ENCODE measurements at places on chromosomes 16 and 17. TPM values are rescaled to one million over a fixed set of nuclear protein-coding genes. Genes with fewer than 3 reads are reported as not detected.

DNA sequence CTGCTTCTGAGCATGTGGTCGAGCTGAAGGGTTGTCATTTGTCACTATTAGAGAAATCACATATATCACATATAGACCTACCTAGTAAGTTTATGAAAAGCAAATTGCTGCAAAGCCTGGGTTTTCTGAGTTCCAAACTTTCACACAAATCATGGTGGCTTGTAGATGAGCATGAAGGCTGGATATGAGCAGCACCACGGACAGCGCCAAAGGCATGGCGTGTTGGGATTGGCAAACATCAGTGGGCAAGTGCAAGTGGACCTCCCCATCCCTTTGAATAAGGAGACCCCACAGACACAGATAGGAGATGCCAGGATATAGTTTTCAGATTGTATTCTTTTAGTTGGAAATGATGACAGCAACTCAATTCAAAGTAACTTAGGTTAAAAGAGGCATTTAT, 77.6 kb upstream of the CACNG3 start:
- no peak for DNase-seq

DNA sequence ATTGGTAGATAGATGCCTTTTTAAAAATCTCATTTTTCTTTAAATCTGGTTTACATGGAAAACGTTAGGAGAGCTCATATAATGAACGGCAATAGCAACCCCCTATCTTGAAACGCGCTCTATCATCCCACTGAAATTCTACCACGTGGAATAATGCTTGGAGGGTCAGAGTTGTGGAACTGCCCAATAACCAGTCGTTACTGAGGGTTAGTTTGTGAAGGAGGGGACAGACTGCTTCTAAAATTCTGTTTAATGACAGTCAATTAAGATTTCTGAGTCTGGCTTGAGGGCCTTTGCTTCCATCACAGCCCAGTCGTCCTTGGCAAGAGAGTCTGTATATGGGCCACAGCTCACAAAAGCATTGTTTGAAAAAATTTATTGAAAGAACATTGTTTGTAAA, 482 bp downstream of the IRF8 start:
- DNase-seq = no peak

- no peak for DNase-seq
Measured at GRCh38 chr17:56897646-56898424, 16.0 kb downstream of the TRIM25 start.

DNA sequence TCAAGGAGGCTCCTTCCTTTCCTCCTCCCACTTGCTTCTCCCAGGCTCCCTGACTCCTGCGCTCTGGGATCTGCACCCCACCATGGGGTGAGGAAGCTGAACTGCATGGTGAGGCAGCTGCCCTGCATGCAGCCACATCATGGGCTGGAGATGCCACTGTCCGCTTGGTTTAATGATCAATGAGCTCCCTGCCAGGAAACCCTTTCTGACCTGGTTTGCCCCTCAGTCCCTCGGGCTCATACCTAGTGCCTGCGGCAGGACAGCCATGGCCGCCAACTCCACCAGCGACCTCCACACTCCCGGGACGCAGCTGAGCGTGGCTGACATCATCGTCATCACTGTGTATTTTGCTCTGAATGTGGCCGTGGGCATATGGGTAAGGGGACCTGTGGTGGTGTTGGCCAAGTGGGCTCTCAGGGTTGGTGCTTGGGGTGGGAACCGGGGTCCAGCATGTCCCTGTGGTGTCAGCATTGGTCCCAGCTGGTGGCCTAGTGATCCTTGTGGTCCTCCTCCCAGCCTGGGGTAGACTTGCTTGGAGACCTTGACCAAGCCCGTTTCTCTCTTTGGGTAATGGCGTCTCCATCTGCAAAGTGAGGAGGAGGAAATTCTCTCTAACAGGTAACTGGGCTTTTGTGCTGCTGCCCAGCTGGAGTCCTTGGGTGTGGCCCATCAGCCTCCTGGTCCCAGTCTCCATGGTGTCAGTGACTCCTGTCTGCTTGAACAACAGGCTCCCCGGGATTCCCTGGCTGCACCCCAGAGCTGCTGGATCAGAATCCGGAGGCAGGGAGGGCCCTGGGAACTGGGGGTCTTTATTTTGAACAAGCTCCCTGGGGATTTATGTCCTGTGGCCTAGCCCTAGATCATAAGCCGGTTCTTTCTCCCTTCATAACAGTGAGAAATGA, at the start of gene SLC5A10:
Gene SLC5A10 (plus strand): TSS at position 225 of the 902 bp plus-strand sequence. CDS start 41 bp downstream, at position 266.
- no peak for DNase-seq

- DNase-seq = no peak
Measured at GRCh38 chr16:25199457-25199856, 17.3 kb upstream of the AQP8 start.

DNA sequence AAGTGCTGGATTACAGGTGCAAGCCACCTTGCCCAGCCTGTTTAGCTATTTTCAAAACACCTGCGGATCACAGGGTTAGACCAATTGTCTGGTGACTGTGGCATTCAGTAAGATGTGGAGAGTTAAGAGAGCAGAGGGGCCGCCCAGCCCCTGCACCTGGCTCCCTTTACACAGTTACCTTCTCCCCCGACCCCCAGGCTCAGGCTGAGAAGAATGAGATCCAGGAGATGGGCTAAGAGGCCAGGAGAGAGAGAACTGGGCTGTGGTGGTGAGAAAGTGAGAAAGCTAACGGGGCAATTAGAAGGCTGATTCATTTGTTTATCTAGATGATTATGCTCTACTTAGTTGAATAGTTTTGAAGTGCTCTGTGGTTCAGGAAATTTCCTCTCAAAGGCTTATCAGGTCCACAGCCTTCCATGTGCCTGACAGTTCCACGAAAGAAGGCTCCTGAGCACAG, 67.8 kb upstream of the AXIN2 start:
- no peak for DNase-seq

DNA sequence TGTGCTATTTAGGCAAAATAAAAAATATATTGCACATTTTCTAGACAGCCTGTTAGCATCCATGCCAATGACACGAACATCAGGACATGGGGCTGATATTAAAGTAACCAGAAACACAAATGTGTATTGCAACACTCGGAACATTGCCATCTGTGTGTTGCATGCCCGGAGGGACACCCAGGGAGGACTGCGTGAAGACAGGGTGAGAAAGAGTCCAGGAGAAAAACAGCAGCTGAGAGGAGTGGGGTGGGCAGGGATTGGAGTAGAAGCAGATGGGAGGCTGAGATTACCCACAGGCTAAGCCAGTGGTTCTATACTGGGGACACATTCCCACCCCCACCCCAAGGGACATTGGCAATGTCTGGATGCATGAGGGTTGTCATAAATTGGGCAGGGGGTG, 114.8 kb downstream of the GRIN2A start:
- DNase-seq = no peak

- DNase-seq = no peak
Measured at GRCh38 chr17:63735691-63736090, 5.9 kb downstream of the STRADA start.

GRCh38 chr17:65334406-65334805, 197.2 kb downstream of the RGS9 start:
- DNase-seq = no peak

DNA sequence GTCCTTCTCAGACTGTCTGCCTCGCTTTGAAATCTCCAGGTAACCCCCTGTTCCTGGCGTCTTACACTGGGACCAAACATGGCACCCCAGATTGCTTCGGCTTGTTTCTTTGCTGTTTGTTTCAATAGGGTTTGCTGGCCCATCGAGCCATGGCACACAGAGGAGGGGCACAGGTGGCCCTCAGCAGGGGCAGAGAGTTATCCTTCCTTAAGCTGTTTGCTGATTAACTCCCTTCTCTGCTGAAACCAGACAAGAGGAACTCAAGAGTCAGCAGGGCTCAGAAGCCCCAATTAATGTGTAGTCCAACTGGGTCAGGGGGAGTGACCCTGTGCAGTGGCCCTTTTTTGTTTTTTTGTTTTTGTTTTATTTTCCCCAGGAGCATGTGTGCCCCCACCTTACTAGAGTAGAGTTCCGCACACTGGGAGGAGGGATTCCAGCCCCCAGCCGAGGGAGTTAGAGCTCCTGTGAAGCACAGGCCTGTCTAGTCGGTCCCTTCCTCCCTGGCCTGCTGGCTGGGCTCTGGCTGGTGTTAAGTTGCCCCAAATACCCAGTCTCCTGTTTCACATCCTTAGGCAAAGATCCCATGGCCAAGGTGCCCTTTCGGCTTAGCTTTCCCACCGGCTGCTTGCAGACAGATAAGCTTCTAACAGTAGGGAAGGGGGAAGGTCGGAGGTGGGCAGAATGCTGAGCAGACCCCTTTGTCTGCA, 39.3 kb downstream of the YPEL2 start:
- DNase-seq = no peak

DNA sequence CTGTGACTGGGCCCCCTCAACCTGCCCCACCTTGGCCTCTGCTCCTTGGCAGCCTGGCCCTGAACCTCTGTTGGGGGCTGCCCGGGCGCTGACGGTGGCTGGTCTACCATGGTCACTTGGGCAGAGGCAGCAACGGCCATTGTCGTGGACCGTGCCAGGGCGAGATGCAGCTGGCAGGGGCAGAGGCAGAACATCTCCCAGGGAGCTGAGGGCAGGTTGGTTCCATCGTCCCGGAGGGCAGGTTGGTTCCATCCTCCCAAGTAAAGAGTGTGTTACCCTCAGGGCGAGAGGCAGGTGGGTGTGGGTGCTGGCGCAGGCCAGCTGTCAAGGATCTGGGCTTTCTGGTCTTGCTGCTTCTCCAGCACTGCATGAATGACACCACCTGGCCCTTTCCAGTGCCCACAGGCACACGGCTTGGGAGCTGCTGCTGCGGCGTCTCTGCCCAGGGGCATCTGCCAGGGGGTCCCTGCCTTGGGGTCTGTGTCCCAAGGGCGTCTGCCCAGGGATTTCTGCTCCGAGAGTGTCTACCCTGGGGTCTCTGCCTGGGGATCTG, 12.0 kb downstream of the ACSF3 start:
- no peak for DNase-seq

- no peak for DNase-seq
Measured at GRCh38 chr17:34378664-34379101, 15.7 kb upstream of the CCL1 start.

DNA sequence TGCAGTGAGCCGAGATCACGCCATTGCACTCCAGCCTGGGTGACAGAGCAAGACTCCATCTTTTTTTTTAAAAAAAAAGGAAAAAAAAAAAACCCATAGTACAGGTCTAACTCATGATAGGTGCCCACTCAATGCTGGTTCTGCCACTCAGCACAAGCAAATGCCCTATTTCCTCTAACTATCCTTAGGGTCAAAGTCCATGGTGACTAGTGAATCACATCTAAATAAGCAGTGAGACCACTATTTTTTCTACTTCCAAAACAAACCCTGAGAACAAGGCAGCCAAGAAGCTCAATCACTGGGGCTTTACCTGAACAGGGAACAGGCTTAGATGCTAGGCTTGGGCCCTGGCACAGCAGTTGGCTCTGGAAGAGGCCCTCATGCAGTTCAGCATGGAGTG, 3.4 kb downstream of the BLTP2 start:
- DNase-seq = no peak

DNA sequence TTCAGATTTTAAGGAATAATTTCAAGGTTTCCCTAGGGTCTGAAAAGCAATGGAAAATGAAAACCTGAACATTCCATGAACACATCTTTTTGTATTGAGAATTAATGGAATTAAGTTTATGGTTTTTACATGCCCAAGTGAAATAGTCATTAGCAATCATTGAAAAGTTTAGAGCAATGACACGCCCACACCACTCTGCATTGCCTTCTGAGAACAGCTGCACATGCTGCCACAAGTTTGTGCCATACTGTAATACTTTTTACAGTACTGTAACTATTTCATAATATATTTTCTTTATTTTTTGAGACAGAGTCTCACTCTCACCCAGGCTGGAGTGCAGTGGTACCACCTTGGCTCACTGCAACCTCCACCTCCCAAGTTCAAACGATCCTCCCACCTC, 345.2 kb upstream of the PMFBP1 start:
- DNase-seq = no peak

GRCh38 chr16:58615280-58615679, 14.3 kb downstream of the CNOT1 start:
- DNase-seq = no peak

- DNase-seq = no peak
Measured at GRCh38 chr17:58329810-58330537, 1.4 kb upstream of the TSPOAP1 start.

GRCh38 chr17:36641877-36642845, 40.8 kb downstream of the MRM1 start:
- no peak for DNase-seq

DNA sequence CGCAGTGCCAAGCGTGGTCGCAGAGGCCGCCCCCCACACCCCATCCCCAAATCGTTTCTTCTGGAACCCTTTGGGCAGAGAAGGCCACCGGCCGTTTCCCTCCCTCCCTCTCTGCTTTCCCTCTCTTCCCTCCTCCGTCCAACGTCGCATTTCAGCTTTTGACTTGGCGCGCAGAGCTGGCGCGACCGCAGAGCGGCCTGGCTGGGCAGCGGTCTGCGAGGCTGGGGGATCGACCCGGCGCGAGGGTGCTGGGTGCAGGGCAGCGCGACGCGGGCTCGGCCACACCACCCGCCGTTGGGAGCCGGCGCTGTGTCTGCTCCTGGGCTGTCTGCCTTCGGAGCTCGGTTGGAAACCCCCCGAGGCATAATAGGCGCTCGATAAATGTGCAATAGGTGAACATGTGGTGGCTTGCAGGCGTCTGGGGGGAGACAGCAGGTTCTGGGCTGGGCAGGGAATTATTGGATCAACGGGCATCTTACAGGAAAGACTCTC, 2.8 kb upstream of the NTN3 start:
- DNase-seq = peak; percentile 52

DNA sequence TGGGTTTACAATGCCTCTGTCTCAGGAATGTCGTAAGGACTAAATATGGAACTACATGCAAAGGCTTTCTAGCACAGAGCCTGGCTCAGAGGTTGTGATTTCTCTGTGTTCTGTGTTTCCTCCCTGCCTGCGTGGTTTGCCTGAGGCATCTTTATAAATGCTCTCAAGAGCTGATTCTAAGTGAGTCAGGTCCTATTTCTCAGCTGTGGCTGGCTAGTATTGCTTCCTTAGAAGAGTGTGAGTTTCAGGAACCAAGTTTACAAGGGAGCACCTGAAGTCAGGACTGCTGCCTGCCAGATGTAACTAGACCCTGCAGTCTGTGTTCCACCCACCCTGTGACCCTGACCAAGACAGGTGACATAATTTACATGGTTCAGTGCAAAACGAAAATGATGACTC, 8.0 kb upstream of the CCL1 start:
- DNase-seq = no peak

GRCh38 chr16:13793841-13794409, 126.0 kb upstream of the ERCC4 start:
- peak; percentile 62 for DNase-seq

KRTAP4-4 gene
- polyA plus RNA-seq = not detected

CDC6 gene
- polyA plus RNA-seq = 10.8 TPM

FBXO39 gene
- polyA plus RNA-seq = not detected

KRTAP2-2 gene
- polyA plus RNA-seq = not detected

DHRS7B gene
- 30.0 TPM for polyA plus RNA-seq

IL32 gene
- polyA plus RNA-seq = 161 TPM

NPTX1 gene
- polyA plus RNA-seq = 0.43 TPM

GAS7 gene
- polyA plus RNA-seq = 57.4 TPM

GRIN2C gene
- 0.93 TPM for polyA plus RNA-seq

CDH8 gene
- 2.4 TPM for polyA plus RNA-seq

TMEM100 gene
- 4.2 TPM for polyA plus RNA-seq

CCDC137 gene
- polyA plus RNA-seq = 16.8 TPM

CIBAR2 gene
- polyA plus RNA-seq = not detected

ANKS4B gene
- polyA plus RNA-seq = not detected

KCNJ16 gene
- polyA plus RNA-seq = 0.31 TPM
